ENCODE measurements at places on chromosomes 16 and 17. TPM values are rescaled to one million over a fixed set of nuclear protein-coding genes. Genes with fewer than 3 reads are reported as not detected.

Gene GP1BA
- not detected for total RNA-seq

Gene RASL10B
- total RNA-seq = 0.21 TPM

Gene CSH1
- not detected for total RNA-seq

Gene MSLN
- 1.4 TPM for total RNA-seq

Gene ITGB3
- 15.4 TPM for total RNA-seq

Gene SLC2A4
- 1.9 TPM for total RNA-seq

Gene ZNF200
- total RNA-seq = 7.2 TPM

Gene ABCC6
- 14.5 TPM for total RNA-seq

Gene TOM1L1
- total RNA-seq = 67.3 TPM

Gene RNF112
- 2.4 TPM for total RNA-seq

Gene TCAP
- total RNA-seq = 1.2 TPM

Gene KIF2B
- total RNA-seq = not detected

Gene RCVRN
- not detected for total RNA-seq

Gene NXN
- total RNA-seq = 2.6 TPM

Gene KRTAP2-3
- not detected for total RNA-seq
